HFFc6 (cell line): ENCODE measurements at places on chromosomes 7 and 10. TPM values are rescaled to one million over a fixed set of nuclear protein-coding genes. Genes with fewer than 3 reads are reported as not detected.

The CXCL12 gene
- total RNA-seq = 109 and 187 TPM in 2 replicates

The TDRD1 gene
- not detected in 3 replicates for total RNA-seq

The TRPV5 gene
- total RNA-seq = not detected in 3 replicates

The GJD4 gene
- total RNA-seq = not detected in 3 replicates

The SPDYE2B gene
- total RNA-seq = not detected in 3 replicates

The LIPN gene
- total RNA-seq = not detected in 3 replicates

The MPLKIP gene
- 34.7 to 36.2 TPM (median 35.9 TPM) in 3 replicates for total RNA-seq

The GRK5 gene
- 9.6 to 16.1 TPM (median 9.7 TPM) in 3 replicates for total RNA-seq

The OIT3 gene
- not detected in 3 replicates for total RNA-seq

The TMUB1 gene
- 48.4 to 58.0 TPM (median 52.6 TPM) in 3 replicates for total RNA-seq

- H3K4me1 ChIP-seq = no peaks in the 10 kb centered on the region
- H3K36me3 ChIP-seq = peaks cover 7% of the 10 kb centered on the region; the same call in 1 of the 2 replicates
- H3K27ac ChIP-seq = no peak overlapping the region
- no peak overlapping the region for H3K4me3 ChIP-seq
- no peaks in the 10 kb centered on the region for H3K27me3 ChIP-seq
Measured at GRCh38 chr7:19871102-19871501, 97.7 kb upstream of the TMEM196 start.

DNA sequence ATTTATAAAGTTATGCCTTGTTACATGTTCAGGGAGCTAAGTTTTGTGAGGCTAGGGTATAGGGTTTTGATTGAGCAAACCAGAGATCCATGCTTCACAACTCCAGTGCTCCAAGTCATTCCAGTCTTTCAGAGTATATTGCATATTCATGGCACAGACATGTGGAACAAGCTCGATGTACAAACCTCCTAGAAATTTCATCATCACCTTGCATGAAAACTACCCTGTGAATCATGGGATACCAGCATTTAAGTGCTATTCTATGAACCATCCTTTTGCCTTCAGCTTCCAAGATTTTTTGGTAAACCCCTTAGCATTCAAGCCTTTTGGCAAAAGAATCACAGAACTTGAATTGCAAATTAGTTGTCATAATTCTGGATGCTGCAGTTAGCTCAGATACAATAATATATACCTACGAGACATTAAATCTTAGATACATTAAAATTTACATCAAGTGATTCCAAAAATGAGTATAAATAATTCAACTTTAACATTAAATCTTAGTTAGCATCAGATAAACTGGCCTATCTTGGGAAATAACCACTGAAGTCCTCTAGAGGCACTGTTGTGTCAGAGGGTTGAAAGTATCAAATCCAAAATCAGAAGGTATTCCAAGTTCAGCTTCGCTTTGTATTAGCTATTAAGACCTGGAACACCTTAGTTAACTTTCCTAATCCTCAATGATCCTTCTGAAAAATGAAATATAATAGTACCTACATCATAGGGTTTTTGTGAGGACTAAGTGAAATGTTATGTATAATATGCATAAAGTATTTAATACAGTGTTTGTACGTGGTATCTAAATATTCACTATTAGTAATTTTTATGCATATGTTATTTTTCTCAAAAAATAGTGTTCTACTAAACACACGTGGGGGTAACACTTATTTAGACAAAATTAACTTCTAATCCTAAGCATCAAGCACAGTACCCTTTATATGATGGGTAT is 55.5 kb upstream of the CABCOCO1 start:
- H3K27ac ChIP-seq = no peak overlapping the region
- no peaks in the 10 kb centered on the region for H3K36me3 ChIP-seq

DNA sequence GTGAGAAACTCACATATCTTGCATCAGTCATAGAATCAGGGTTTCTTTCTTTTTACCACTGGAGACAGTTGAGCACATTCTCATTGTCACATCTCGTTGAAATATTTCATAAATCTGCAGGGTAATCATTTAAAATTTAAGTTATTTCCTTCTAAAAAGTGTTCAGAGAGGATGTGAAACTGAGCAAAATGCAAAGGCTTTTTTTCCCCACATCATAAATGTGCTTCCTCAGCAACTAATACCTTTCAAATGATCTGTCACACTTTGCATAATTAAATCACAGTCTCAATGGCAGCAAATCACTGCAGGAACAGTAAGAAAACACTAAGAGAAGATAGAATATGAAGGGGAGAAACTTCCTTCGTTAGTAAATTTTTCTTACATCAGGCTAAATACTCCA is 187.5 kb downstream of the EVX1 start:
- H3K4me3 ChIP-seq = no peak overlapping the region
- H3K4me1 ChIP-seq = peaks cover 5% of the 10 kb centered on the region

DNA sequence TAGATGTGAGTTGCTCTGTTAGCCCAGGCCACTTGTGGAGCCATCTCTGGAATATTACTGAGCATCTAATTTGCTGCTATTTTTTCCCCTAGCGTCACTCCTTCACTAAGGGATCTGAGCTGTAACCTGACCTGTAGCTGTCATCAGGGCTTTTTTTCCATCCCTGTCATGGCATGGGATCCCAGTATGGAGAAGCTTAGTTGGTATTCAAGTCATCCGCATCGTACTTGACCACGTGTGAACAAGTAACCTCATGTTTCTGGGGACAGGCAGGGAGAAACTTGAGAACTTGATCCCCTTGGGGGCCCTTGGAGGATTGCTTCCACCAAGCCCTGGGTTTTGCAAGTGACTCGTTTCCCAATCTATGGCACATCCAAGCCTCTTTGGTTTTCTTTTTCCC is 474.4 kb upstream of the GALNT17 start:
- no peak overlapping the region for H3K27ac ChIP-seq
- no peak overlapping the region for H3K4me3 ChIP-seq
- no peaks in the 10 kb centered on the region for H3K4me1 ChIP-seq
- peaks cover 2% of the 10 kb centered on the region; the same call in 1 of the 2 replicates for H3K27me3 ChIP-seq
- no peak for DNase-seq
- no peaks in the 10 kb centered on the region; the same call in 1 of the 2 replicates for H3K36me3 ChIP-seq

- DNase-seq = peak; percentile 25
- peaks cover 12% of the 10 kb centered on the region for H3K36me3 ChIP-seq
- peaks cover 1% of the 10 kb centered on the region; the same call in 1 of the 2 replicates for H3K27me3 ChIP-seq
- peak overlapping the region; percentile 100 for H3K4me3 ChIP-seq
- peaks cover 48% of the 10 kb centered on the region for H3K4me1 ChIP-seq
- H3K27ac ChIP-seq = peak overlapping the region; percentile 100
Measured at GRCh38 chr7:39950473-39951225, 593 bp downstream of the CDK13 start.

- DNase-seq = no peak
- H3K27me3 ChIP-seq = peaks cover 44% of the 10 kb centered on the region
- no peaks in the 10 kb centered on the region for H3K36me3 ChIP-seq
- no peak overlapping the region for H3K4me3 ChIP-seq
- no peak overlapping the region for H3K27ac ChIP-seq
Measured at GRCh38 chr7:101781439-101781838, 36.0 kb upstream of the CUX1 start.

GRCh38 chr7:78148166-78148894 is 349.8 kb downstream of the PHTF2 start:
- no peaks in the 10 kb centered on the region for H3K27me3 ChIP-seq
- peaks cover 53% of the 10 kb centered on the region for H3K4me1 ChIP-seq
- no peak overlapping the region for H3K4me3 ChIP-seq
- DNase-seq = no peak

DNA sequence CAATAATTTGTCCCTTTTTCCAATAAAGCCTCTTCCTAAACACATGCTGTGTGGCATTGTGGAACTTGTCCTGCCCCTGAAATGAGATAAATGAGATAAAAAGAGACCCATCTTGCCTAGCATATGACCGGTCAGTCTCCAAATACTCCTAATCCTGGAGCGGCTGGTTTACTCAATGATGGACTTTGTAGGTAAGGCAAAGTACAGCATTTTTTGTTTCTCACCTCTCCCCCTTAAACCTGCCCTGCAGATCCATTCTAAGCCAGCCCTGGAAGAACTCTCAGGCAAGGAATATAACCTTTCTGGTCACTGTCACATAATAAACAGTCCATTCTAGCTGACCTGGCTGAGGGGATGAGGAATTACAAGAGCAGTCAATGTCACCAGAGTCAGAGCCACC is 110.7 kb downstream of the C1GALT1 start:
- no peaks in the 10 kb centered on the region for H3K4me1 ChIP-seq
- no peak for DNase-seq
- H3K27ac ChIP-seq = no peak overlapping the region
- peaks cover 13% of the 10 kb centered on the region for H3K27me3 ChIP-seq

GRCh38 chr7:70710011-70710480 is 421.9 kb upstream of the GALNT17 start:
- H3K4me3 ChIP-seq = no peak overlapping the region
- no peak for DNase-seq
- H3K27ac ChIP-seq = no peak overlapping the region
- H3K4me1 ChIP-seq = no peaks in the 10 kb centered on the region
- H3K27me3 ChIP-seq = peaks cover 1% of the 10 kb centered on the region; the same call in 1 of the 2 replicates

DNA sequence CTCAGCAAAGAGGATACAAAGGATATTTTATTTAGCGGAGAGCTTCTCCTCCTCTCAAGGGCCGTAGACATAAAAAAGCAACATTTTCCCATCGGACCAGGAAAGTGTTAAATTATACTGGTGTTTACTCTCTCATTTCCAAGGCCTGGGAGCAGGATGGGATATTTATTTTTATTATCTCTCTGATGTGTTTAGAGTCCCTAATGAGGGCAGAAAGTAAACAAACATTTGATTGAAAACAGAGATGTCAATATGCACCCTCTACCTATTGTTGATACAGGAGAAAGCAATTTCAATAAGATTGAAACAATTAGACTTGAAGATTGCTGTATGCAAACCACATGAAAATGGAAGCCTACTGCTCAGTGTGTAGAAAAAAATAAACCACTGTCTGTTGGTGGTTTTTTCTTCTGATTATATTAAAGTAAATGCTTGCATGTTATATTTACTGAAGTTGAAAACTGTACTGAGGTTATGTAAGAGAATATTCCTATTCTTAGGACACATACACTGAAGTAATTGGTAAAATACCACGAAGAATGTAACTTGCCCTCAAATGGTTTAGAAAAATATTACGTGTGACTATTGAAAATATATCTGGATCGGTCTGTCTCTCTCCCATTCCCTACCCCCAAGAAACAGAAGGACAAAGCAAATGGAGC is 59.3 kb downstream of the ATXN7L1 start:
- H3K27me3 ChIP-seq = peaks cover 2% of the 10 kb centered on the region; the same call in 1 of the 2 replicates
- peaks cover 40% of the 10 kb centered on the region for H3K4me1 ChIP-seq
- H3K36me3 ChIP-seq = peaks cover 7% of the 10 kb centered on the region; the same call in 1 of the 2 replicates
- DNase-seq = no peak
- no peak overlapping the region for H3K27ac ChIP-seq

- H3K4me1 ChIP-seq = no peaks in the 10 kb centered on the region
- H3K27me3 ChIP-seq = no peaks in the 10 kb centered on the region
- DNase-seq = no peak
- no peak overlapping the region for H3K27ac ChIP-seq
Measured at GRCh38 chr7:114519240-114519639, 104.6 kb downstream of the FOXP2 start.

GRCh38 chr10:112769611-112770370 is 180.3 kb upstream of the TCF7L2 start:
- peaks cover 16% of the 10 kb centered on the region for H3K4me1 ChIP-seq
- H3K27me3 ChIP-seq = no peaks in the 10 kb centered on the region
- no peak for DNase-seq
- H3K27ac ChIP-seq = no peak overlapping the region

DNA sequence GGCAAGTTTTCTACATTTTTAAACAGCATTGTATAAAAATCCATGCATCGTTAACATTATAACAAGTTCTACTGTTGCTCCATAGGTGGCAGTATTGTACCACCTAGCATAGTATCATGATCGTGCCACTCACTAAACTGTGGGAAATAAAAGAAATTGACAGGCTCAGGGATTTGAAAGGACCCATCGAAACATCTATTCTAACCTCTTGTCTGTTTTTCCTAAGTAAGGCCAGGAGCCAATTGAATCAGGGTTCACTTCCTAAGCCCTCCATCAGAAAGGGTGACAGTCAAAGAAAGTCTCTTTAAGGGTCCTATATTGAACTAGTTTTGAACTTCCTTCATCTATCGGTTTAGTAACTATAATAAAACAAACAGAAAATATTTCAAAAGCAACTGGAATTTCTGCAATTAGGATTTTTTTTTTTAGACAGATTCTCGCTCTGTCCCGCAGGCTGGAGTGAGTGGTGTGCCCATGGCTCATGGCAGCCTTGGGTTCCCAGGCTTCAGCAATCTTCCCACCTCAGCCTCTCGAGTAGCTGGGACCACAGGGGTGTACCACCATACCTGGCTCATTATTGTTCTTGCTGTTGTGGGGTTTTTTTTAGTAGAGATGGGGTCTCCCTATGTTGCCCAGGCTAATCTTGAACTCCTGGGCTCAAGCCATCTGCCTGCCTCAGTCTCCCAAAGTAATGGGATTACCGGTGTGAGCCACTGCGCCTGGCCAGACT is 9.4 kb downstream of the HACD1 start:
- H3K4me3 ChIP-seq = no peak overlapping the region
- H3K27me3 ChIP-seq = no peaks in the 10 kb centered on the region
- no peak overlapping the region; the same call in 1 of the 2 replicates for H3K27ac ChIP-seq
- DNase-seq = peak; percentile 53
- peaks cover 26% of the 10 kb centered on the region for H3K4me1 ChIP-seq

DNA sequence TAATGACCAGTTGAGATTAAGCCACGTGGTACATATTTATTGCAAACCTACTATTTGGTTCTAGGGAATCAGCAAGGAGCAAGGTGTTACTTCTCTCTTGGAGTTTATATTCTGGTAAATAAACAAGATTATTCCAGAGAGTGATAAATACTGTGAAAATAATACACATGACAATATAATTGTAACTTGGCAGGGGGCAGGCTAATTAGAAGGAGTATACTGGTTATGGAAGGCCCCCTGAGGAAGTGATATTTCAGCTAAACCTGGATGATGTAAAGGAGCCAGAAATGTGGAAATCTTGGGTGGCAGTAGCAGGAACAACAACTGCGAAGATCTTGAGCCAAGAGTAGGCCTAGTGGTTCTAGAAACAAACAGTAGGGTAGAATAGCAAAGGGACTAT is 111.8 kb downstream of the SDK1 start:
- no peaks in the 10 kb centered on the region for H3K4me1 ChIP-seq
- H3K4me3 ChIP-seq = no peak overlapping the region
- H3K27me3 ChIP-seq = no peaks in the 10 kb centered on the region

DNA sequence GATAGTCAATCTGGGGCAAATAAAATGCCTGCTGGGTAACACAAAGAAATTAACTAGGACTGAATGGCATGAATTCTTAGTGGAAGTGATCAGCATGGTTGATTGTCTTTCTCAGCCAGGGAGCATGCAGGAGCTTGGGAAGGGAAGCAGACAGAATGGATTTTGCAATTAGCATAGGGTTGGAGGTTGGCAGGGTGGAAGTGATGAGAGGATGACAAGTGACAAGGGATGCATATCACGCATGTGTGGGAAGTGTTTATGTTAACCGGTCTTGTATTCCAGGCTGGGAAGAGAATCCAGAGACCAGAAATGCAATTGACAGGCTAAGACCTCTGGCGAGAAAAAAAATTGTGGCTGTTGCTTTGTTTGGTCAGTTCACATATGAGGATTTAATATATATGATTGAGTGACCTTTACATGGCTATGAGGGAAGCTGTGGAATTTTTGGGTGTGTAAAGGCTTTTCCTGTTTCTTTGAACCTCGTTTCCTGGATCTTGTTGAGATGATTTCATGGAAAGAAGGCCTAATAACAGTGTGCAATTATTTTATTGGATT is 8.3 kb downstream of the MDFIC start:
- no peak overlapping the region for H3K27ac ChIP-seq
- H3K4me1 ChIP-seq = peaks cover 19% of the 10 kb centered on the region
- no peak overlapping the region; the same call in 1 of the 2 replicates for H3K4me3 ChIP-seq
- no peak for DNase-seq
- H3K27me3 ChIP-seq = peaks cover 2% of the 10 kb centered on the region; the same call in 1 of the 2 replicates
